Diencephalon (tissue), 1 donor: ENCODE measurements at places on chromosomes 5 and 9. TPM values are rescaled to one million over a fixed set of nuclear protein-coding genes. Genes with fewer than 3 reads are reported as not detected.

The CCDC183 gene
- 2.5 TPM for total RNA-seq

The EMB gene
- total RNA-seq = 31.1 TPM

The SYK gene
- total RNA-seq = 4.2 TPM

The PRLR gene
- 4.6 TPM for total RNA-seq

The CDH6 gene
- 43.4 TPM for total RNA-seq

The PTPN3 gene
- 23.5 TPM for total RNA-seq

The UBTD2 gene
- 62.7 TPM for total RNA-seq

The PRUNE2 gene
- 35.8 TPM for total RNA-seq

The SPINK14 gene
- not detected for total RNA-seq

The SLC46A2 gene
- not detected for total RNA-seq

The SLC45A2 gene
- total RNA-seq = 0.23 TPM

The NMUR2 gene
- total RNA-seq = not detected

The TMEM232 gene
- 39.9 TPM for total RNA-seq

The UNC13B gene
- total RNA-seq = 26.5 TPM

The DPM2 gene
- total RNA-seq = 15.5 TPM

The CRHBP gene
- 17.8 TPM for total RNA-seq

The REEP2 gene
- 123 TPM for total RNA-seq

The PCDHGA6 gene
- 11.3 TPM for total RNA-seq

The EDIL3 gene
- total RNA-seq = 114 TPM

The SGCD gene
- 12.5 TPM for total RNA-seq

The SLIT3 gene
- 7.6 TPM for total RNA-seq

The DOCK2 gene
- 8.1 TPM for total RNA-seq

The PCDHGB4 gene
- total RNA-seq = 14.8 TPM

The NTNG2 gene
- total RNA-seq = 15.5 TPM

The SLC36A3 gene
- not detected for total RNA-seq

The CDH9 gene
- 57.4 TPM for total RNA-seq

The NR6A1 gene
- total RNA-seq = 2.5 TPM

The TMOD1 gene
- total RNA-seq = 5.5 TPM

The GPR150 gene
- 0.23 TPM for total RNA-seq

The C1QTNF2 gene
- total RNA-seq = 2.5 TPM

The HAVCR1 gene
- total RNA-seq = 0.23 TPM

The KCTD16 gene
- 51.0 TPM for total RNA-seq

The DRD1 gene
- total RNA-seq = 27.0 TPM

The SIT1 gene
- total RNA-seq = not detected
